CD4-positive, alpha-beta T cell treated with Interleukin-15 for 1 hour (primary cell): ENCODE measurements at places on chromosomes 3 and 15.

DNA sequence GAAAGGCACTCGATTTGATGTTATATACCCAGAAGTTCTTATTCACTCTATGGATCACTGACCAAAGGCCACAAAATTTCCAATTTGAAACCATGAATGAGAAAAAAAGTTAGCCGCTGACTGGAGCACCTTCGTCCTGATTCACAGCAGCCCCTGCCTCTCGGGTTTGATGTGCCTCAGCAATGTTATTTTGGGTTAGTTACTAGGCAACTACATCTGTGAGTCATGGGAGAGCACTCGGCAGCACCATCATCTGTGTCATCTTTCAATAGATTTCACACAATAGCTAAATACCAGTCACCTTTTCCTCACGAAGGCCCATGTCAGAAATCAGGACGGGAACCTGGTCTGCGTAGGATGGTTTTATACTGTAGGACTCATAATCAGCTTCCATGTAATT, 269.2 kb downstream of the ZBBX start:
- DNase-seq, result no peak

DNA sequence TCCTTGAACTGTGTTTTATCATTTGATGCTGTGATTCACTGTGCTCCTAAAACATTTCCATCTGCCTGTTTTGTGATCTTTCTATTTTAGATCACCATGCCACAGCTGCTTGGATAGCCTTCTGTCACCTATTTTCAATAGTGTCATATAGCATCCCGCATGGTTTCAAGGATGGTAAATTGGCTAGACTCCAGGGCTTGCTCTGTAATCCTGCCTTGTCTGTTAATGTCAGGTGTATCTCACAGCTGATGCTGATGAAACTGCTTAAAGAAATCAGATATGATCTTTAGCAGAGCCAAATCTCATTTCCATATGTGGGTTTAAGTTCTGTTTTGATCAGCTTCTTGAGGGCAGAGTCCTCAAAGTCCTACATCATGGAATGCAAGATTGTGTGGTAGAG, 182.2 kb downstream of the UBE2E2 start:
- no peak for DNase-seq

GRCh38 chr15:38196076-38196475, 56.6 kb upstream of the SPRED1 start:
- DNase-seq, result no peak

DNA sequence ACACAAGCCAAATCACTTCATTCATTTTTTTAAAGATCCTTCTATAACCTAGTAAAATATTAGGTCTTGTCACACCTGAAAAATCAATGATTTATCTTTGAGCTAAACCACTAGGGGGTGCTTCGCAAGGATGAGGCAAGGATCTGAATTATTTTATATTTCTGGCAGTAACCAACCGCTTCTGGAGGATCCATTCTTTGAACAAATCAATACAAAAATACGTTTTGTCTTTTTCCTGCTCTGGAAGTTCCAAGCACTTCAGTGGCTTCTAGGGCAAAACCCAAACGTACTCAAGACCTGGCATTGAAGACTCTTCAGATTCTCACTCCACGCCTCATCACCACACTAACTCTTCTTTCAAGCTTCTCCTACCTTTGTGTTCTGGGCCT, 486 bp downstream of the LSG1 start:
- no peak for DNase-seq

GRCh38 chr3:183581496-183582155, 26.1 kb upstream of the KLHL6 start:
- DNase-seq, result no peak

- no peak for DNase-seq
Measured at GRCh38 chr3:11131371-11131770, 22.9 kb upstream of the HRH1 start.

GRCh38 chr3:42851228-42851834, 24.3 kb downstream of the CYP8B1 start:
- no peak for DNase-seq

DNA sequence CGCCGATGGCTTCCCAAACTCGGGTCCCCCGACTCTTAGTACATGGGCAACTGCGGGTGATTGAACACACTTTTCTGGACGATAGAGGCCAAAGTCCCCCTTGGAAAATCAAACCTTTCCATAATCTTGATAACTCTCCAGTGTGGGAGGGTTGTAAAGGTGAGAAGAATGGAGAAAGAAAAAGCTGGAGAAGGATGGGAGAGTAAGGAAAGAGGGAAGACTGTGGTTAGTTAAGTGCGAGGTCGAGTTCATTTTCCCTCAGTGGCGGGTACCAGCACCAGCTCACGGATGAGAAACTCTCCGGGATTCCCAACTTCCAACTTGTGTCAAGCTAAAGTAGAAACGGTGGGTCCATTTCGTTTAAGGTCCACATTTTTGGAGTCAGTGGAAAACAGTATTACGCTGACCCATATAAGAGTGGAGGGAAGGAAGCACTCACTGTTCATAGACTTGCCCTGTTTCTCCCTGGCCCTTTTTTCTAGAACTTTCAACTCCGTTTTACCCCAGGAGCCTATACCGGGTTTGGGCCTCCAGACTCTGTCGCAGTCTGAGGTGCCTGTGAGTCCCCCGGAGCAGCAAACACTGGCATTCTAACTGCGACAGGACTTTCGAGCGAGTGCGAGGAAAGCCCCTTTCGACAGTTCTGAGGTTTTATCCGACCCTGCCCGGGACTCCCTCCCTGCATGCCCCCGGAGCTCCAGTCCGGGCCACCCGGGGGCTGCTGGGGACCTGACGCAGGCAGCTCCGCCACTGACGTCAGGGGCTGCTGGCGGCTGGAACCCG, 14.8 kb downstream of the ZIC1 start:
- DNase-seq, result no peak

- DNase-seq, result peak; percentile 87
Measured at GRCh38 chr3:183116025-183116614, 16.8 kb upstream of the MCCC1 start.
